Activated CD4-positive, alpha-beta T cell treated with anti-CD3 and anti-CD28 coated beads, Interleukin-2, amount 50 U/mL, for 48 hours (primary cell): ENCODE measurements at places on chromosomes 16 and 17.

- no peak for DNase-seq
Observed at GRCh38 chr17:44593156-44593555, 35.9 kb downstream of the FZD2 start.

DNA sequence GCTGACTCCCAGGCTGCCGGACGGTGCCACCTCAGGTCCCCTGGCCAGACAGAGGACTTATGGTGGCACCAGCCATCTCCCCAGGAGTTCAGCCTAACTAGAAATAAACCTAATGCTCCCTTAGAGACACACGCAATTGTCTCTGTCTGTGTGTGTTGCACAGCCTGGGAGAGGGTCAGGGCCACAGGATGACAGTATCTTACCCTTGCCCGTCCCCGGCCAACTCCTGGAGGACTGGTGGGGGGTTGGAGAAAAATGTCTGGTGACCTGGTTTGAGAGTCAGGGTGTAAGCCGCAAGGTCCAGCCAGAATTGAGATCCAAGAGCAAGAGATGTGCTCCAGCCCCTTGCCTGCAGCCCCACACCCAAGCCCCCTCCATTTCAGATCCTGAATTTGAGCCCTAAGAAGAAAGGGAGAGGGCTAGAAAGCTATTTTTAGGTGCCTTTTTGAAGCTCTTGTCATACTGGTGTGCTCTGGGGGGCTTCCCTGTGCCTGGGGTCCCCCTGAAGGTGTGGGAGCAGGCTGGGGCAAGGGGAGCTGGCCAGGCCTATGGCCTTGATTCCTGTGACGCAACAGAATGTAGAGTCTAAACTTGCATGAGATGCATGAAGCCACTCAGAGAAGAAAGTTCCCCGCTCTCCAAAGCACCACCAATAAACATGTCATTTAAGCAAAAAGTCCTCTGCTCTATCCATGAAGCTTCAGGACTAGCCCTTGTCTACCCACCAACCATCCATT, 12.9 kb downstream of the ZNF319 start:
- no peak for DNase-seq

- DNase-seq: no peak
Observed at GRCh38 chr17:57625957-57626356, 119.1 kb downstream of the CCDC182 start.

DNA sequence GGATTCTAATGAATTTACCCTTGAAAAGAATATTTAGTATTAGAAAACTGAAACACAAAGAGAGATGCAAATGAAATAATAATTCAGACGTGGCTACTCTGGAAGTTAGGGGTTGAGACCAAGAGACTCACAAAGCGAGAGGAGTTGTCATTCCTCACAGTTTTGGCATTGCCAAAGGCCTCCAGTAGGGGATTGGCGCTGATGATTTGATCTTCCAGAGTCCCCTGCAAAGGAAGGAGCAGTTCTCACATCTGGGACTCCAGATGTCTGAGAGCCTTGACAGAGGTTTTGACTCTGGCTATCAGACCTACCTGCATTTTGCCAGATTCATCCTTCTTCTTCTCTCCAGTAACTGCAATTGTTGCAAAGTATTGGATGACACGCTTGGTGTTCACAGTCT, 6.6 kb downstream of the MYH8 start:
- DNase-seq: no peak

DNA sequence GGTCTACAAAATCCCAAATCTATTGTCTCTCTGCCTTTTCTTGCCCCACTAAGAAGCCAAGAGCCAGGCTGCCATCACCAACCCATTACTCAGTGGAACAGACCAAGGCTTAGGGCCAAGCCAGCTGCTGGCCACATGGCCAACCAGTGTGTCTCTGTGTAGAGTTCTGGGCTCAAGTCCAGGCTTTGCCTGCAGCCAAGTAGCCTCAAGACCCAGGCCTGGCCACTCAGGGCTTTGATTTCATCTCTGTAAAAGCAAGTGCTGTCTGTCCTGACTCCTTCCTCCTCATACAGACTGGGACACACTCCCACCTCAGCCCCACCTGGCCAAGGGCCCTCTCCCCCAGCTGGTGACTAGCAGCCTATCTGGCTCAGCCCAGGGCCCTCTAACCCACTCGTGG, 14.6 kb downstream of the SREBF1 start:
- DNase-seq: no peak

DNA sequence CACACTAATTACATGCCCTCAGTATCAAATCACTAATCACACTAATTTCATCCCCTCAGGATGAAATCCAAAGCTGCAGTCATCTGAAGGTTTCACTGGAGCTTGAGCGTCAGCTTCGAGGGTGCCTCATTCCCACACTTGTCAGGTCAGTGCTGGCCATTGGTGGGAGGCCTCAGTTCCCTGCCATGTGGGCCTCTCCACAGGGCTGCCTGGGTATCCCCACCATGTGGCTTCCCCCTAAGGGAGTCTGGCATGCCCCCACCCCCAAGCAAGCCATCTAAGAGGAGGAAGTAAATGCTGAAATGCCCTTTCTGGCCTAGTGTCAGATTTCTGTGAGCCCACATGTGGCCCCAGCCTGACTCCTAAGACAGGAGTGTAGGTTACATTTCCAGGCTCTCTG, 78.6 kb upstream of the CDH5 start:
- DNase-seq: no peak

DNA sequence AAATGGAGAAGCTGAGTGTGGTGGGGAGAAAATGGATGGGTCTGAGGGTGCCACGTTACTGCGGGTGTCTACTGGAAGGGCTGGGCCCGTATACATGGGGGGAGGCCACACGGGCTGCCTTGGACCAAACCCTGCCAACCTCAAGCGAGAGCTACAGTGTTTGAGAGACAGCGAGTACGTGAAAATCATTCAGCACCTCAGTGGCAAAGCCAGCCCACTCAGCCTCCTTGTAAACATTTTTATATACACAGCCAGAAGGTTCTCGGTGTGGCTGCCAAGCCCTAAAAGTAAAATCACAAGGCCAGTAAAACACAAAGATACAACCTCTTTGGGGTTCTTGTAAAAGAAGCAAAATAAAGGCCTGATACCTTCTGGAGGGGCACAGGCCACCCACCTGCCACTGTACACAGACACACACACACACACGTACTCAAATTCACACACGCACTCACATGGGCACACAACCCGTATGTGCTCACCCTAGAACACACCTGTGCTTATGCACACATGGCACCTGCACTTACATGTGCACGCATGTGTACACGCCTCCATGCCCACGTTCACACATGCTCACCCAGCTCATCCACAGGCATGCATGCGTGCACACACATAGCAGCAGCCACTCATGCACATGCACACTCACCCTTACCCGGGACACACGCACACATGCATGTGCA, 102.8 kb downstream of the GSG1L start:
- DNase-seq: no peak

DNA sequence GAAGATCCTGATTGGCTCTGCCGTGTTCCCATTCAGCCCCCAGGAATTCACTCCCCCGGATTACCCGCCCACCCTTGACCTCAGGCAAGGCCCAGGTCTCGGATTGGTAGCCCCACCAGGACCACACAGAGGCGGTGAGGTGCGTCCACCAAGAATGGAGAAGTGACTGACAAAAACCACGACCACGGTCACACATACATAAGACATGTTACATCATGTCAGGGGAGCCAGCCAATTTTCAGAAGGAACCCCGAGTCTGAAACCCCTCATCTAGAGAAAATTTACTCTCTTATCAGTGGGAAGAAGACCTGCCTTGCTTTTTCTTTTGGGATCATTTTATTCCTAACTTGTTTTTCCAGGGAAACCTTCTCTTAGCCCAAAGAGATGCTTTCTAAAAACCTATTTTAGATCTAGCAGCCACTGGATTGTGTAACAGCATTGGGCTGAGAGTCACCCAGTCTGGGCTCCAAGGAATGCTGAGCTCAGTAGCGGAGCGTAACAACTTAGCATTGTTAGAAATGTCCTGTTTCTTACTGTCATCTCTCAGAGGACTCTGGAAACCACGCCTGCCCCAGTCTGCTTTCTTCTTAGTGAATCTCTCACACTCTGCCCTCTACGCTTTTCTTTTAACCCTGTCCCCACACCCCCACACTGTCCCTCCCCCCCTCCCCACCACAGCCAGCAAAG, 164.1 kb downstream of the CMIP start:
- no peak for DNase-seq

GRCh38 chr17:29084541-29085146, 41.7 kb downstream of the PIPOX start:
- DNase-seq: no peak

GRCh38 chr17:29838961-29839360, 91.1 kb downstream of the SSH2 start:
- no peak for DNase-seq
